Activated naive CD4-positive, alpha-beta T cell treated with anti-CD3 and anti-CD28 coated beads, Interleukin-2, amount 50 U/mL, for 72 hours (primary cell): ENCODE measurements at places on chromosomes 5 and 9. TPM values are rescaled to one million over a fixed set of nuclear protein-coding genes. Genes with fewer than 3 reads are reported as not detected.

Gene PTPN3
- total RNA-seq, result 0.80 TPM

DNA sequence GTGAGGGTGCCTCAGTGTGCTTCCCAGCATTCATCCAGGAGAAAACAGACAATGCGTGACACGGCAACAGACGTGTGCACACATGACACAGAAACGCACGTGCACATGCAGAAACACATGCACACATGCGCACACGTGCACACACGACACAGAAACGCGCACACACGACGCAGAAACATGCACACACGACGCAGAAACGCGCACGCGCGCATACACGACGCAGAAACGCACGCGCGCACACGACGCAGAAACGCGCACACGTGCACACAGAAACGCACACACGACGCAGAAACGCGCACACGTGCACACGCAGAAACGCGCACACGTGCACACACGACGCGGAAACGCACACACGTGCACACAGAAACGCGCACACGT is 16.5 kb downstream of the TPPP start:
- DNase-seq, result no peak

Gene LTC4S
- total RNA-seq, result 0.52 TPM

Gene TAF11L14
- not detected for total RNA-seq

GRCh38 chr5:132838516-132839282 is 8.3 kb upstream of the SHROOM1 start:
- no peak for DNase-seq

DNA sequence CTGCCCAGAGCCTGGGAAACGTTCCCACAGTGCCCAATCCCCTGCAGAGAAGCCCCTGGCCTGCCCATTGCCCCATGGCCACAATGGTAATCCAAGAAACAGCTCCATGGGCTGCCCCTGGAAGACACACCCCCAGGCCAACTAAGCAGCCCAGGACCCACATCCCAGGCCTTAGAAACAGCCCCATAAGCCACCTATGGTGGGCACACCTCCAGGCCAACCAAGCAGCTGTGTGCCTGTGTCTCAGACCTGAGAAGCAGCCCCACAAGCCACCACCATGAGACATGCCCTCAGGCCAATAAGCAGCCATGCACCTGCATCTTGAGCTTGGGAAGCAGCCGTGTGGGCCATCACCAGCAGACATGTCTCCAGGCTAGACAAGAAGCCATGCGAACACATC is 52.9 kb upstream of the SSBP2 start:
- DNase-seq, result no peak

DNA sequence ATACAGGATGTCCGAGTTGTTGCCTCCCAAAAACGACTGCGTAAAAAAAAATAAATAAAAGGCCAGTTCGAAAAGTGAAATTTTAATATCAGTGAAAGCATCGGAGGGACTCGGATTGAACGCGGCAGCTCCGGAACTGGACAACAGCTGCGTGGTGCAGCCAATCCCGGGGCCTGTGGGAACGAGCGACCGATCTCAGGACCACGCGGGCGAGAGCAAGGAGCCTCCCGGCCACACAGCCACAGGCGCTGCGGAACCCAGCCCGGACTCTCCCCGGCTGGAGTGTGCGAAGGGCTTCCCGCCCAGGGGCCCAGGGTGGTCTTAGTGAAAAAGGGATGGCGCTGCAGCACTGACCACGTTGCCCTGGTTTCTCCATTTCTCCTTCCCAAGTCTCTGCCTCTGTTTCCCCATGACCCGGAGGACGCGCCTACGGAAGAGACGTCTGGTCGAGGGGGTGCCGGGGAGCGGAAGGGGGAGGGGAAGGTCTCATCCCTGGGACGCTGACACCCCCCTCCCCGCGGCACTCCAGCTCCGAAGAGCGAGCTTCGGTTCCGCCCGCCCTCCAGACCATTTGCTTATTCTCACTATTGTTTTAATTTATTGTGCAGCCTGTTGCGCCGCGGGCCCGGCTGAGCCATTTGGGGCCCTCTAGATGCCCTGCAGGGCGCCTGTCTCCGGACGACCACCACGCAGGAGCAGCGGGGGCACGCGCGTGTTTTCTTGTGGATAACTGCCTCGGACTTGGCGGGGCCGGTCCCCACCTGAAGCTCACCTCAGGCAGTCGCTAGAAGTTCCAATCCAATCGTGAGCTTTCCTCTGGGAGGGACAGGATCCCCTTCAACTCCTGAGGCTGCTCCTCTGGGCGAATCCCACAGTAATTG is 303.0 kb downstream of the PARP8 start:
- no peak for DNase-seq

DNA sequence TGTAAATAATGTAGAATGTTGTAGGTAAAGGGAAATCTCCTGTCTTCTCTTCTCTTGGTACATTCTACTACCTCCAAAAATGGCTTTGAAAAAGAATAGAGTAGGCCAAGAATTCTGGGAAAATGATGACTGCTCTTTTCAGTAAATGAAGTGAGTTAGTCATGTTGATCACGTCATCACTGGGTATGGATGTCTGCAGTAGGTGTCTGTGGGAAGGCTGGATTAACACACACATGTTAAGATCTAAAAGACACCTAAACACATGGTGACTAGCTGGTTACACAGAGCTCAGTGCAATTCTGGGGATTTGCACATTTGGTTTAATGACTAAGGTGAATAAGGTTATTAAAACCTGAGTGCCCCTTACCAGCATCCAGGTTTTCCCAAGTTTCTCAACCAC is 161.5 kb downstream of the CEP120 start:
- no peak for DNase-seq

Gene PCDH12
- 0.73 TPM for total RNA-seq

Gene CDH18
- not detected for total RNA-seq

DNA sequence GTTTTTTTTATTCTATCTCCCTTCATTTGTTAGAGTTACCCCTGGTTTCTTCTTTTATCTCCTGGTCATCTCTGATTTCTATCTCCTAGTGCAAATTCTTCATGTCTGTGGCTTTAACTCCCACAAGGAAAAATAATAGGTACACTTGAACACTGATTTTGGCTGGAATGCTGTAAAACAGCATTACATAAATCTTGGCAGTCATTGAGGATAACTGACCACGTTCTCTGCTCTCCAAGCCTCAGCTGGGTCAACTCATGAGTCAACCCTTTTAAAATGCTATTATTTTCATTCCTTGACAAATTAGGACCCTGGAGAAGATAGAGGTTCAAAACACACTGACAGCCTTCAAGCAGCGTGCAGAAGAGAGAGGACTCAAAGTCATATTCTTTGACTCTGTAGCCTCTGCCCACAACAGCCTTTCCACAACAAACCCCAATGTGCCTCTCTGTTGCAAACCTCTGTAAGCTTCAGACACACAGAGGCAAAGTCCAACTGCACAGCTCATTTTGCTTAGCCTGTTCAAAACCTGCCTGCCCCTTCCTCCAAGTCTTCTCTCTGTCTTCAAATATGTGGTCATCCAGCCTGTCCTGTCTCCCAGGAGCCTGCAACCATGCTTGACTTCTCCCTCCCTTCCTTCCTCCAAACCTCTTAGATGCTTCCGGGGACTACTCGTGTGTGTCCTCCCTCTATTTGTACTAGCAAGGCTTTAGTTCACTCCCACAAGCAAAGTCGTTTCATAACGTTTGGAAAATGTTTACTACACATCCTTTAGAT is 398.4 kb downstream of the MED10 start:
- DNase-seq, result no peak

Gene SPAAR
- total RNA-seq, result not detected

Gene SLC6A19
- not detected for total RNA-seq

DNA sequence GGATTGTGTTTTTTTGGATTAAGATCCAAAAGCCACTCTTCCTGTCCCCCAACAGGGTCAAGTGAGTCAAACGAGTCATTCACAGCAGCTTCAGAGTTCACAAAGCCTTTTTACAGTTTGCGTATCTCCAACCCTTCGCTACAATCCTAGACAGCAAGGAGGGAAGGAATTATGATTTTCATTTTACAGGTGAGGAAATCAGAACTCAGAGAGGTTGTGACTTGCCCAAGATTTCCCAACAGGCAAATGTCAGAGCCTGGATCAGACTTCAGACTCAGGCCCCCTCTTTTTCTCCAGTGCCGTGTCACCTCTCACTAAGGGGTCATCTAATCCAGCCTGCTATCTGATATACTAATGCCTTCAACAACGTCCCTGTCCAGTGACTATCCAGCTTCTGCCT is 72.1 kb upstream of the XPA start:
- no peak for DNase-seq

GRCh38 chr5:170355601-170356098 is 33.5 kb downstream of the KCNMB1 start:
- no peak for DNase-seq

DNA sequence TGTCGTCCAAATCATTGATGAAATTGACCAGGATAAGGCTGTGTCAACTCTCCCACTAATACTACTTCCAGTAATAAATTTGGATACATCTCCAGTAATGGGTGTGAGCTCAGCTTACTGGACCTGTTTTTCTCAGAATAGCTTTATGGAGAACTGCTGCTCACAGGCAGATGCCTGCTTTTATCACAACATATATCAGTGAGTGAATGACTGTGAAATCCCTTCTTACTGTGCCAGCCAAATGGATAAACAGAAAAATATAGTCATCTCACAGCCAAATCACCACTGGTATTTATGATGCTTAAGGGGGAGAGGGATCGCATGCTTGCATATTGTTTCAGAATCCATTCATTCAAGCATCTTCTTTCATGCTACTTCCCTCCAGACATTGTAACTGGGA is 148.4 kb upstream of the PAPPA start:
- no peak for DNase-seq

- DNase-seq, result no peak
Measured at GRCh38 chr5:32711681-32712480, 760 bp downstream of the NPR3 start.

Gene LRRC26
- not detected for total RNA-seq

- no peak for DNase-seq
Measured at GRCh38 chr9:37333288-37333687, 89.2 kb upstream of the GRHPR start.

- DNase-seq, result no peak
Measured at GRCh38 chr5:64634997-64635686, 55.2 kb upstream of the SHISAL2B start.
